ENCODE measurements at places on chromosomes 1 and 21. TPM values are rescaled to one million over a fixed set of nuclear protein-coding genes. Genes with fewer than 3 reads are reported as not detected.
A peak's percentile ranks its signal among the peaks of the same experiment; 100 is the strongest.

Gene UROD
- 247 TPM for polyA plus RNA-seq

Gene DNAJC28
- polyA plus RNA-seq, result 0.88 TPM

Gene RASSF5
- 2.2 TPM for polyA plus RNA-seq

Gene SLFNL1
- 0.16 TPM for polyA plus RNA-seq

Gene KRTAP11-1
- polyA plus RNA-seq, result not detected

Gene WNT4
- polyA plus RNA-seq, result 0.03 TPM

Gene NPL
- 2.5 TPM for polyA plus RNA-seq

Gene TNFRSF1B
- polyA plus RNA-seq, result 0.36 TPM

Gene PDZK1IP1
- not detected for polyA plus RNA-seq

DNA sequence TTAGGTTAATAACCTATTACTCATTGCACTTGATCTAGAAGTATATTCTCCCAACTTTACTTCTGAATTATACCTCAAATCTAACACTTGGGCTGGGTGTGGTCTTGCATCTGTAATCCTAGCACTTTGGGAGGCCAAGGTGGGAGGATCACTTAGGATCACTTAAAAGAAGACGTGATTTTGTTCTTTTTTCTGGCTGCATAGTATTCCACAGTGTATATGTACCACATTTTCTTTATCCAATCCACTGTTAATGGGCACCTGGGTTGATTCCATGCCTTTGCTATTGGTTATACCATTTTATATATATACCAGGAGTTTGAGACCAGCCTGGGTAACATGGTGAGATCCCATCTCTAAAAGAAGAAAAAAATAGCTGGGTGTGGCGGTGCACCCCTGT, 48.5 kb upstream of the TSNAX start:
- DNase-seq, result no peak

DNA sequence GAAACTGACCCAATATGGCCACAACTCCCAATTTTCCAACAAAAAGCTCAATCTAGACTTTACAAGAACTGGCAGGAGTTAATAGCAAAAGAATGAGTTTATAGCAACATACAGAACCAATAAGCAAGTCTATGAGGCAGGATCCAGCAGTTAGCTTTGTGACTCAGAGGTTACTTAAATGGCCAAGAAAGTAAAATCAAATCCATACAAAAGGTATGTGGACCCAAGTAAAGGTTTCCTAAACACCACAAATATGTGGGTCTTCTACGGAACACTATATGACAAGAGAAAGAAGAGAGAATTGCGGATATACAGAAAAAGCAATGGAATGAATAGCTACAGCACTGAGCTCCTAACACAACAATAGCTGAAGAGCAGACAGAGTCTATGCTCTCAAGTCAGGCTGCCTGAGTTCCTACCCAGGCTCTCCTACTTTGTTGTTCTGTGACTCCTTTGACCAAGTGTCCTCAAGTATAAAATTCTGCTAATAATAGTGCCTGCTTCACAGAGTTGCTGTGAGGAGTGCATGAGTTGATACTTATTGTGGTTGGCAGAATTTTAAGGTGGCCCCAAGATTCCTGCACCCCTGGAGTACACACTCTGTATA, 204.3 kb downstream of the SMYD3 start:
- DNase-seq, result no peak

- no peak for DNase-seq
Observed at GRCh38 chr1:235838021-235838420, 28.7 kb downstream of the LYST start.

GRCh38 chr1:157819896-157820295, at the start of gene FCRL1:
Gene FCRL1 (minus strand): TSS chr1:157820120. CDS start chr1:157820037, 83 bp downstream.
- no peak for DNase-seq

GRCh38 chr1:222582099-222582774, 7.5 kb downstream of the TAF1A start:
- no peak for DNase-seq

DNA sequence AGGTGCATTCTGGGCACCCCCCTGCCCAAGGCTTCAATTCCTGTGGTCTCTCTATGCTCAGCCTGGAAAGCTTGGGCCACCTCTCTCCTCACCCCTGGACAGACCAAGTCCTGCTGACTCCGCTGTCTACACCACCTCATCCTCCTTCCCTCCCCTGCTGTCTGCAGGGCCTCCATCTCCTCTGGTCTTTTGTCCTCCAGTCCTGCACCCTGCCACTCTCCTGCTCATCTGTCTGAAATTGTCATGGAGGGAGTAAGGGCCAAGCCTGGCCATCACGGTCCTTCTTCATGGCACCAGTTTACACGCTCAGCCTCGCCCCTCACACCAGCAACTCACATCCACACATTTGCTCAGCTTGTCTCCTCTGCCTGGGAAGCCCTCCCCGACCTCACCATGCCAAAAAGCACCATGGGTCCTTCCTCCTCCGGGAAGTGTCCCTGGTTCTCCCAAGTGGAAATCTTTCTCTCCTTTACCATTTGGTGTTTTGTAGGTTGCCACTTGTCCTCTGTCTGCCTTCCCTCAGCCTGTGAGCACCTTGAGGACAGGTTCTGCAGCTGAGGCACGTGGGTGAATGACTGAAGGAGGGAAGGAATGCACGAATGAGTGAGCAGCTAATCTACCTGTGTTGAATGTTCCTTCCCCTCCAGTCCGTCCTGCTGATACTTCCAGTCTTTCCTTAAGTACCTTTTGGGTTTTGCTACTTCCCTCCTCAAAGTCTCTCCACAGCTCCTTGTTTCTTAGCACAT, 2.1 kb upstream of the SLC2A1 start:
- DNase-seq, result no peak

DNA sequence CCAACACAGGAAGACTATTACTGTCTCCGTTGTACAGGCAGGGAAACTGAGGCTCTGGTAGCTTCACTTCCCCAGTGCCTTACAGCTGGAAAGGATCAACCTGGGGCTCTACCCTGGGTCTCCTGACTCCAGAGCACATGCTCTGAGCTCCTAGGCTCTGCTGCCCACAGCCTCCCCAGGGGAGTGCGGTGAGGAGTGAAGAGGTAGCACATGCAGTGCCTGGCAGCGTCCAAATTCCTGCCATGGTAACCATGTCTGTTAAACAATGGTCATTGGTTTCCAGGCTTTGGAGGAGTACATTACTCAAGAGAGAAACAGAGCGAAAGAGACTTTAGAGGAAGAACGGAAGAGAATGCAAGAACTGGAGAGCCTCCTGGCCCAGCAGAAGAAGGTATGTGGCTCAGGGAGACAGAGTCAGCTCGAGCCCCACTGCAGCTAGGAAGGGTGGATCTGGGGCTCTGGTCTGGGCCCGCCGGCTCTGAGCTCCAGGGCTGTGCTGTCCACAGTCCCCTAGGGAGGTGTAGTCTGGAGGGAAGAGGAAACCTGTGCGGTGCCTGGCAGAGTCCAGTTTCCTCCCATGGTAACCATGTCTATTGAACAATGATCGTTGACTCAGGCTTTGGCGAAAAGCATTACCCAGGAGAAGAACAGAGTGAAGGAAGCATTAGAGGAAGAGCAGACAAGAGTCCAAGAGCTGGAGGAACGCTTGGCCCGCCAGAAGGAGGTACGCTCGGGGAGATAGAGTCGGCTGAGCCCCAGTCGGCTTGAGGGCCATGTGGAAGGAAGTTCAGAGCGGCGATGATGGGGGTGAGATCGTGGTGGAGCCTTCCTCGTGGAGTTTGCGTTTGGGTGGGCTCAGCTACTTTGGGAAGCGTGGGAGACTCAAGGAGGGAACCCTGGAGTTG, 64.6 kb upstream of the EFHD2 start:
- DNase-seq, result no peak

GRCh38 chr1:36542024-36542961, 59.6 kb upstream of the CSF3R start:
- no peak for DNase-seq

DNA sequence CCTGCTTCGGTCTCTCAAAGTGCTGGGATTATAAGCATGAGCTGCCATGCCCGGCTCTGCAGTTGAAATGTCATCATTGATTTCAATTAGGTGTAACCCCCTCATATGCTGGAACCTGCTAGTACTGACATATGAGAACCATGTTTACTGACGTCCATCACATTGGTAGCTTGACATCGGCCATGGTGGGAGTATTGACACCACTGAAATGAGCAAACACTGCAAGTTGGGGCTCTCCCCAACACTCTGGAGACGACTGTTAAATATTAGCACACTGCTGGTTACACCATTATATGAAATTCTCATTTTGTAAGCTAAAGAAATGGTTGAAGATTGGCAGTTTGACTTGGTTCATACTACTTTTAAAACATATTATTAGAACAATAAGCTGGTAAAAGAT, 63.7 kb downstream of the CNST start:
- DNase-seq, result no peak

DNA sequence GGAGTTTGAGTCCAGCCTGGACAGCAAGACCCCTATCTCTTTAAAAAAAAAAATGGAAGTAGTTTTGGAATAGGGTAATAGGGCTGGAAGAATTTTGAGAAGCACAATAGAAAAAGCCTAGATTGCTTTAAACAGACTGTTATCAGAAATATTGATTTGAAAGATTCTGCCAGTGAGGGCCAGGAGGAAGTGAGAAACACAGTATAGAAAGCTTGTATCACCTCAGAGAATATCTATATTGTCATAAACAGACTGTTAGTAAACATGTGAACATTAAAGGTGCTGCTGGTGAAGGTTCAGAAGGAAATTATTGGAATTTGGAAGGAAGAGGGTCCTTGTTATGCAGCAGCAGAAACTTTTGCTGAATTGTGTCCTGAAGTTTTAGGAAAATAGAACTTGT, 24.8 kb upstream of the PSEN2 start:
- no peak for DNase-seq

- no peak for DNase-seq
Observed at GRCh38 chr21:38631676-38632075, 133.4 kb upstream of the ERG start.

- no peak for DNase-seq
Observed at GRCh38 chr1:54479841-54480524, 68.0 kb upstream of the ACOT11 start.

DNA sequence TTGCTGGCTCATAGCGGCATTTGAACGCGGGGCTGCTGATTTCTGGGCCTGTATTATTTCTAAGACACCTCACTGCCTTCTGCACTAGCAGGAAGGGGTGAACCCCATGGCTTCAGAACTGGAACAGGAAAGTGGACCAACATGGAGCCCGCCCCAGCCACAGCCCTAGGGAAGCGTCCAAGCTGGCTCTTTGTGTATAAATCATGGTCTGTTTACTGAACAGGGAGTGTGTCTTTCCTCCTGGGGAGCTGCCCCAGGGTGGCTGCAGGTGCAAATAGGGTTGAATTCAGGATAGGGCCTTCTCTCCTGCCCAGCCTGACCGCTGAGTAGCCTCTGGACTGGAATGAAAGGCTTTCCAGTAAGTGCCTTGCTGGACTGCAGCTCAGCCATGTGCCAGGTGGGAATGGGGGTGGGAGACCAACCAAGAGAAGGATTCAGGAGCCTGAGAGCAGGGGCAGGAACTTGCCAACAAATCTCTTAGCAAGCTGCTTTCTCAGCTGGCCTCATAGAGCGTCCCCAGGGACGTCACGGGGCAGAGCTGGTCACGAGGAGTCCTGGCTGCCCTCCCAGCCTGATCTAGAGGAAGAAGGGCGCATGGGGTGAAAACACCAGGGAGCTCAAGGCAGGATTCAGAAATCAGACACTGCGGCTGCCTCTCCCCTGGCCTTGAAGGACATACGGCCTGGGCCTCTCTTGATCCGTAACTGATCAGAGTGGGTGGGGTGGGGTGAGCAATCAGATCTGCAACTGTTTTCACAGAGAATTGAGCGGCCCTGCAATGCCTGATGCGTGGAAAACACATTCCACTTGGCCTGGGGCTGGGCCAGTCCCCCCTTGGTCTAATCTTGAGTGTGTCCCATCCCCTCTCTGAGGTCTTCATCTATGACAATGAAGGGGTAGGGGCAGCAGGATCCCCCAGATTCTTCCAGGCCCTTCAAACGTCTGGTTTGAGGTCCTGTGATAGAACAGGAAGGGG, 56.5 kb upstream of the SELENON start:
- no peak for DNase-seq

GRCh38 chr21:19833082-19833481, 1165.1 kb upstream of the NCAM2 start:
- no peak for DNase-seq

- no peak for DNase-seq
Observed at GRCh38 chr1:235712812-235713211, 63.2 kb upstream of the GNG4 start.

DNA sequence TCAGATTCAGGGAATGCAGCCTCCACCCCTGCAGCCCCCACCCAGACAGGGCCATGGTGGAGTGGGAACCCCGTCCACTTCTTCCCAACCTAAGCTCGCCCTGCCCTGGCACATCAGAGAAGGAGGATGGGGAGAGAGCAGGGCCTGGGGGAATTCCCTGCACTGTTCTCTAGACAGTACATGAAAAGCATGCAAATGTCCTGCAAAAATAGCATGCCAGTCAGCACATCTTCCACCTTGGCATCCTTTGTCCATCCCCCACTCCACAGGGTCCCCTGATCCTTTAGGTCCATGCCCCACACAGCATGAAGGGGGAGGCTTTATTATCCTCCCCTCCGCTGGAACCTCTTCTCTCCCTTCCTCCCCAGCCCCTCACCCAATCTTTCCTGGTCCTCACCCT, 35.0 kb upstream of the RD3 start:
- no peak for DNase-seq

GRCh38 chr1:2055911-2056575, 5.8 kb downstream of the PRKCZ start:
- DNase-seq, result no peak

DNA sequence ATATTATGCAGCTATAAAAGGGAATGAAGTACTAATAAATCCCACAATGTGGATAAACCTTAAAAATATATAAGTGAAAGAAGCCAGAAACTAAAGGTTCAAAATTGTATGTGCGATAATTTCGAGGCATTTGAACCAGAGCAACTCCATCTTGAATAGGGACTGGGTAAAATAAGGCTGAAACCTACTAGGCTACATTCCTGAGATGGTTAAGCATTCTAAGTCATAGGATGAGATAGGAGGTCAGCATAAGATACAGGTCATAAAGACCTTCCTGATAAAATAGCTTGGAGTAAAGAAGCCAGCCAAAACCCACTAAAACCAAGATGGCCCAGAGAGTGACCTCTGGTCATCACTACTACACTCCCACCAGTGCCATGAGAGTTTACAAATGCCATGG, 103.1 kb downstream of the SLC16A1 start:
- no peak for DNase-seq

GRCh38 chr1:221688488-221688843, 53.4 kb downstream of the DUSP10 start:
- DNase-seq, result no peak

- DNase-seq, result peak; percentile 88
Observed at GRCh38 chr1:159854693-159855192, 7.7 kb downstream of the VSIG8 start.

- DNase-seq, result peak; percentile 60
Observed at GRCh38 chr1:161382214-161383019, 14.7 kb upstream of the CFAP126 start.

GRCh38 chr1:110634455-110635311, 28.5 kb upstream of the KCNA2 start:
- no peak for DNase-seq

- no peak for DNase-seq
Observed at GRCh38 chr1:29062157-29062942, 61.4 kb downstream of the TMEM200B start.

DNA sequence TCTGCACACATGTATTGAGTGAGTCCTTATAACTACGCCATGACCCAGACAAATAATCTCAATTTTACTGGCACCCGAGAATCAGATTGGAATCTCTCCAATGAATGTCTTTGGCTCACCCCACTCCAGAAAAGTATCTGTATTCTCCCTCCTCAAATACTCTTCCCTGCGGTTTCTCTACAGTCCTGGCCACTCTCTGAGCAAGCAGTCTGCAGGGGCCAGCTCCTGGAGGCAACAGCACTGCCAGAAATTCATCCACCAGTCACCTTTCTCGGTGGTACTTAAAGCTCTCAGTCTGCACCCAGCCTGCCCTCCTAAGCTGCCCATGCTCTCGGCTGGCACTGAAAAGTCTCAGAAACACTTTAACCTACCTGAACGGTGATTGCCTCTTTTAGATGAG, 16.1 kb upstream of the LYST start:
- no peak for DNase-seq

Measured in SK-N-SH (cell line).